Body of pancreas (tissue), 4 donors: ENCODE measurements at places on chromosomes 11 and 22. TPM values are rescaled to one million over a fixed set of nuclear protein-coding genes. Genes with fewer than 3 reads are reported as not detected.

DNA sequence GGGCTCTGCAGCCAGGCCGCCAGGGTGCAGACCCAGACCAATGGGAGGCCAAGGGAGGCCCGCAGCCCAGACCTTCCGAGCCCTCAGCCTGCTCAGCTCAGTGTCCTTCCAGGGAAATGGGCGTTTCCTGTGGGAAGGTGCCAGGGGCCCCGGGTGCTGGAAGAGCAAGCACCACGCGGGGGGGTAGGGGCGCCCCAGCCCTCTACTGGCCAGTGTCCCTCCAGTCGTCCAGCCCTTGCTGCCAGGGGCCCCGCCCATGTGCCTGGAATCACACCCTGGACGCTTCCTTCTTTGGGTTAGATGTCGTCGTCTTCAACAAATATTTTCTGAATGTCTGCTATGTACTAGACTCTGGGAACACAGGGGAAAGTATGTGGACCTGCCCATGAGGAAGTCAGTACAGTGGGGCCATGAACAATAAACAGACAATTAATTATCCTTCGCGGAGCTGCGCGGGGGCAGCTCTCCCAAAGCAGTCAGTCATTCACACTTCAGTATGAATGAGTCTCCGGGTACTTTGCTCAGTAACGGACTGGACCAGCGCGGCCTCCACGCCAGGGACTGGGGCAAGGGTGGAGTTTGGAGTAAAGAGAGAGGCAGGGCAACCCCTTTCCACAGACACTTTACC, 60.2 kb downstream of the CDKN1C start:
- peak; percentile 64 for DNase-seq

GRCh38 chr11:16924462-16924825, 89.8 kb downstream of the PLEKHA7 start:
- no peak for DNase-seq

DNA sequence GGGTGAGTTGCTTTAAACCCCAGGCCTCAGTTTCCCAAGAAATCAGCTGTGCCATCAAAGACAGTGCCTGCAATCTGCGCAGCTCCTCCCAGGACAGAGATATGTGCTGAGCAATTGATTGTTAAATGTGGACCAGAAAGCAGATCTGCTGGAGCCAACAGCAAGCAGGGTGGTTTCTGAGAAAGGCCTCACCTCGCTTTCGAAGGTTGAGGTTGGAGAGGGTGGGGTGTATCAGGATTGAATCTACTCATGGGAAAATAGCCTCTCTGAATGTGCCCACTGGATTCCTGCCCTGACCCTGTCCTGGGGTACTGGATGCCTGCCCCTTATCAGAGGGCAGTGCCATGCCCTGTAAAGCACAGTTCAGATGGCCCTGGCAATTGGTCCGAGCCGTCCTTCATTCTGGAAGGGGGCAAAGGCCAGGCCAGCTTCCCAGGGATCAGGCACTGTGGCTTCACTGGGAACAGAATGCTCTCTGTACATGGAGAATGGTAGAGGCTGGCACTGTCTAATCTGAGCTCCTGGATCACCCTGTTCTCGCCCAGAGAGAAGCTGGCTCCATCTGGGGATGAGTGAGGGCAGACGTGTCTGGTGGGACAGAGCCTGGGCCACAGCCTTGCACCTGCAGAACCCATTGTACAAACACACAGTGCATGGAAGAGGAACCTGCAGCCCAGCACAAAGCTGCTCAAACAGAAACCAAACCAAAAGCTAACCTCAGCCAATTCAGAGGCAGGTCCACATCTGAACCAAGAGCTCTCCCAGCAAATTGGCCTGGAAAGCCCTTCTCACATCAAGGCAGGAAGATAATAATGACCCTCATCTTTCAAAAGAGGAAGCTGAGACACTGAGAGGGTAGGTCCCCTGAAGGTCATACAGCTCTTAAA, 15.2 kb downstream of the DHCR7 start:
- no peak for DNase-seq

GRCh38 chr11:62592146-62592815, 958 bp upstream of the TUT1 start:
- DNase-seq = no peak

DNA sequence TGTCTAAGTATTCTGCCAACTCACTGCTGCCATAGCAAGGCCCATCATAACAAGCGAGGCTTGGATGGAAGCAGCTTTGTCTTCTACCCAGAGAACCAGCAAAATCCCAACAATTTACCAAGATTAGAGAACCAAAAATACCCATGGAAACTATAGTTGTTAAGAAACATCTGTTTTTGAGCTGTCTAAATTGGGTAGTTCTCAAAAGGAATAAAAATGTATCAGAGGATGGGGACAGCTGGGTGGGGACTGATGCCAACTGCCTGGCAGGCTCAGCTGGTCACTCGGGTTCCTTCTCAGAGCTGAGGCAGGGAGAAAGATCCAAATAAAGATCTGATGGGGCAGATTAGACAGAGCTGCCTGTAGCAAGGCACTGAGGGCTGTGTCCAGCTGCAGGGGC, 85.9 kb upstream of the GRK3 start:
- no peak for DNase-seq

DNA sequence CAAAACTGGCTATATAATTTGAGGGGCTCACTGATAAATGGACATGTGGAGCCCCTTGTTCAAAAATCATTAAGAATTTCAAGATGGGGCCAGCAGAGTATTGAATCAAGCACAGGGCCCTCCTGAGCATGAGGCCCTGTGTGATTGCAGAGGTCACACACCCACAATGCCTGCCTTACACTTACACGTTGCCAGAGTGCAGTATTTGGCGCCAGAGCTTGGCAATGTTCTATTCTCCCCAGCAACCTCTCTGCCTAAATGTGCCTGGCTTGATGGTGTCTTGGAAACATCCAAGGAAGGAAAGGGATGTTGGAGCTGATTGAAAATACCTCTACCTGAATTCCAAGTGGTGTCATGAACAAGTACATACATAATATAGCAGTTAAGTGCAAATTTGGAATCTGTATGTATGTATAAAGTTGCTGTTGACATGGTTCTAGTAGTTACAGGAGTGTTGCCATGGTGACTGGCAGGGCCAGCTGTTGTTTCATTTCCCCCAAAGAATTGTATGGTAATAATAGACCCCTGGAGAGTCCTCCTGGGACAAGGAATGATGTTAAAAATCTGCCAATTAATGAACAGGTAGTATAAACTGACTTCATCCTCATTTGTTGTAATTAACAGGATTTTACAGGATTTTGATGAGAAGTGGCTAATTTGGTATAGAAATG, 205.7 kb upstream of the NAV2 start:
- no peak for DNase-seq

DNA sequence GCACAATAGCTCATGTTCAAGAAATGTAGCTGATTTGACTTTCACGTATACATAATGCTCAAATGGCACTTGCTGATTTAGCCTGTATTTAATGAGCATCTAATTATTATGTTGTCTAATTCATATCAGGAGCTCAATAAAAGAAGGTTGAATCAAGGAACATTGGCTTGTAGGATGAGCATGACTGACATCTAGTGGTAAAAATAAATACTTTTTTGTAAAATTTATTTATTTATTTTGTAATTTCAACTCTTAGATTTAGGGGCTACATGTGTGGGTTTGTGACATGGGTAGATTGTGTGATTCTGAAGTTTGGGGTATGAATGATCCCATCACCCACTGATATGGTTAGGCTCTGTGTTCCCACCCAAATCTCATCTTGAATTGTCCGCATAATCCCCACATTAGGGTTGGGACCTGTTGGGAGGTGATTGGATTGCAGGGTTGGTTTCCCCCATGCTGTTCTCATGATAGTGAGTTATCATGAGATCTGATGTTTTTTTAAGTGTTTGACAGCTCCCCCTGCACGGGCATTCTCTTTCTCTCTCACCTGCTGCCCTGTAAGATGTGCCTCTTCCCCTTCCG, 1.7 kb upstream of the OR52E5 start:
- DNase-seq = no peak

GRCh38 chr11:35223371-35223796, 84.4 kb downstream of the CD44 start:
- DNase-seq = no peak

DNA sequence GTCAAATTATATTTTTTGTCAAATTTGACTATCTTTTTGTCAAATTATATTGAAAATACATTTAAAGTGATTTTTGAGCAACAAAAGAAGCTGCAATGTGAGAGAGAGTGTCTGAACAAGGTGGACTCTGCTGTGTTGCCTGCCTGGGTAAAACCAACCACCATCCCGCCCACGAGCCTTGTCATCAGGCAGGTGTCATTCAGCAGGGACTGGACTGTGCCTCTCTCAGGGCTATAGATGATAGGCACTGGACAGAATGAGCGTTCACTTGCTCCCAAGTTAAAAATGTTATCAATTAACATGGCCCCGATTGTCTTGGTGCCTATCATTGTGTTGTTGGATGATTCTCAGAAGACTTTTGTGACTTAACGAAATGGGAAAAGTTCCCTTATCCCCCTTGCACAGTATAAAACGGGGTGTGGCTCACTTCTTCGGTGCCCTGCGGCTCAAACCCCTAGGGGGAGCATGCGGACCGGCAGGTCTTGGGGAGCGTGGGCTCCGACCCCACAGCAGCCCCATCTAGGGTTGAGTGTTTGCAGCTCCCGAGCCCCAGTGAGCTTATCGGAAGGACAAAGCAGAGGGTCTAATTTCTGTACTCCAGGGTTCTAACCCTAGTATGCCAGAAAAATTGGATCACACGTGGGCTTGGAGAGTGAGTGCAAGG, 1.7 kb downstream of the APOL5 start:
- no peak for DNase-seq

GRCh38 chr11:86047275-86047991, 21.5 kb downstream of the PICALM start:
- no peak for DNase-seq

DNA sequence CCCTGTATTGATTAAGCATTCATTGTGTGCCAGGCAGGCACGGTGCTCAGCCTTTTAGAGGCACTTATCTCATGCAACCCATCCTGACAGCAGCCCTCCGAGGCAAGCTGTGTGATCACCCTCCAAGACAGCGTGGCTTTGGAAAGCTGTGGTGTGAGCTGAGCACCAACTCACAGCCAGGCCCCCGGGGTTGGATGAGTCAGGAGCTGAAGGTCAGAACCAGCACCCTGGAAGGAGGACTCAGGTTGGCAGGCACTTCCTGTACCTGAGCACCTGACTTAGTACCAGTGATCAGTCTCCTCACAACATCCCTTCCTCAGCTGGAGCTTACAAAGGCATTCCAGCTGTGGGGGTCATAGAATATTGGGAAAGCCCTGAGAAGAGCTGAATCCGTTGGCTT, 9.0 kb downstream of the PATZ1 start:
- no peak for DNase-seq

DNA sequence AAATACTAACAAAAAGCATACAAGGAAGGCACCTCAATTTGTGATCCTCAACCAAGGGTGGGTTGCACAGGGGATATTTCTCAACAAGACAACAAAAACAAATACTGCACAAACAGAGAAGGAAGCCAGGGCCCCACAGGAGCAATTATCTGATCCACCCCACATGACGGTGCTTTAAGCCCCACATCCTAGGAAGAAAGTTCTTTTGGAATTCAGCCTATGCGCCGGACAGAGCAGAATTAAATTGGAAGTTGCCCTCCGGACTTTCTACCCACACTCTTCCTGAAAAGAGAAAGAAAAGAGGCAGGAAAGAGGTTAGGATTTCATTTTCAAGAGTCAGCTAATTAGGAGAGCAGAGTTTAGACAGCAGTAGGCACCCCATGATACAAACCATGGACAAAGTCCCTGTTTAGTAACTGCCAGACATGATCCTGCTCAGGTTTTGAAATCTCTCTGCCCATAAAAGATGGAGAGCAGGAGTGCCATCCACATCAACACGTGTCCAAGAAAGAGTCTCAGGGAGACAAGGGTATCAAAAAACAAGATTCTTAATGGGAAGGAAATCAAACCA, 40.6 kb downstream of the OSBP start:
- no peak for DNase-seq

GRCh38 chr11:103609117-103610066, 427.0 kb upstream of the DDI1 start:
- DNase-seq = no peak

CHADL gene
- 6.3 TPM for total RNA-seq

CCDC157 gene
- total RNA-seq = 3.1 TPM

MAPK12 gene
- 3.9 TPM for total RNA-seq

HPX gene
- not detected for total RNA-seq

GAS2L1 gene
- total RNA-seq = 19.2 TPM

ST3GAL4 gene
- 14.8 TPM for total RNA-seq

A4GALT gene
- total RNA-seq = 3.1 TPM
